Stomach (tissue), 19 donors: ENCODE measurements at places on chromosomes 4 and X.

DNA sequence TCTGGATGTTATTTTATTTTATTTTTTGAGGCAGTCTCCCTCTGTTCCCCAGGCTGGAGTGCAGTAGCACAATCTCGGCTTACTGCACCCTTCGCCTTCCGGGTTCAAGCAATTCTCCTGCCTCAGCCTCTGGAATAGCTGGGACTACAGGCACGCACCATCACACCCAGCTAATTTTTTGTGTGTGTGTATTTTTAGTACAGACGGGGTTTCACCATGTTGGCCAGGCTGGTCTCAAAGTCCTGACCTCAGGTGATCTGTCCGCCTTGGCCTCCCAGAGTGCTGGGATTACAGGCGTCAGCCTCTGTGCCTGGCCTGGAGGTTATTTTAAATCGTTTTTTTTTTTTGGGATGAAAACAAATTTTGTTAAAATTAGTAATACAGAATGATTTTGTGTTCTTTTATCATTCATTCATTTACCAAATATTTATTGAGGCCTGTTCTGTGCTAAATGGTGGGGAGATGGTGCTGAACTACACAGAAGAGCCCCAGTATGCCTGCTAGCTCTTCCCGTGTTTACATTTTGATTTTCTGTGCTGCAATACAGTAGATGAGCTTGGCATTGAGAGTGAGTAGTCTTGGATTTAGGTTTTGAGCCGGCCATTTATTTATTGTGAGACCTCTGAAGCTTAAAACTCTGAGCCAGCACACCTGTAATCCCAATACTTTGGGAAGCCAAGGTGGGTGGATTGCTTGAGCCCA, 22.7 kb downstream of the ADD1 start:
- no peak for DNase-seq

DNA sequence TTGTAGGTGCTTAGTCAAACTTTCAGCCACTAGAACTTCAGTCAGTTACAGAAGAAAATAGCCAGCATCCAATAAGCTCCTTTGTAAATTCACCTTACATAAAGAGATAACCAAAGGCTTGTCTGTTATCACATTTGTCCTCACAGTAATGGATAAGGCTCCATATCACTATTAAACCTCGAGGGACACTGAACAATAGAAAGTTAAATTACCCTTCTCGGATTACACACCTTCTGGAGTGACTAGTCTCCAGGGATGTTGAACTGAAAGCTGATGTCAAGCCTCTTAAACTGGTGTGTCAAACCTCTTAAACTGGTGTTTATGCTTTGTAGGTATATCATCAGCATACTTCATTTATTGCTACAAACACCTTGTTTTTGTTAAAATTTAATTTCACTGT, 639.0 kb downstream of the CENPC start:
- DNase-seq, result no peak

- DNase-seq, result no peak
Measured at GRCh38 chr4:8362483-8362882, 78.0 kb downstream of the ACOX3 start.

GRCh38 chrX:23792861-23793553, 10.0 kb downstream of the SAT1 start:
- DNase-seq, result no peak
